ENCODE measurements at places on chromosomes 16 and 17. TPM values are rescaled to one million over a fixed set of nuclear protein-coding genes. Genes with fewer than 3 reads are reported as not detected.

The ICAM2 gene
- 0.33 TPM for total RNA-seq

DNA sequence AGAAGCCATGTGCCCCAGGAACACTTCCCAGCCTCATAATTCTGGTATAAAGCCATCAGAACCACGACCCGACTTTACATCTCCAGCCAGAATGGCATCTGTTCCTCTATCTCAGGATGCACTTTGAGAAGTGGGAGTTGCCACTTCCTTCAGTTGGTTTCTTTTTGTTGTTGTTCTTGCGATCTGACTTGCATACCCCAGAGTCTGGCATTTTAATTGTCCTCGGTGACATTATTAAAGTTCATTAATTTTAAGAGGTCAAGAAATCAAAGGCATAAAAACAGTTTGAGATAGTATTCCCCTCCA lies 13.5 kb downstream of the MARCHF10 start:
- no peak for DNase-seq

DNA sequence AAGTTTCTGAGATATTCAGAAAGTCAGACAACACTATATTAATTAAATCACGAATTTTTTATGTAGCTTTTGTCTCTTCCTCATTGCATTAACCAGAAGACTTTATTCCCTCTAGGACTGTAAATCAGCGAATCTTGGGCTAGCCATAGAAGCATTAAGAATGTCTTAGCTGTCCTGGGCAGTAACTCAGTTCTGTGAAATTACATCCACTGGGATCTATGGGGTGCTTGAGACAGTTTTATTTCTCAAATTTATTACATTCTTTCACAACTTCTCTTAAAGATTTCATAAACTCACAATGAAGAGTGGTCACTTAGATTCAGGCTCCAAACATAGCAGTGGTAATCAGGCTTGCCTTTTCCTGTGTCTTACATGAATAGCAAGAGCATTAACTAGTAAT lies 1153.4 kb downstream of the CDH8 start:
- no peak for DNase-seq

DNA sequence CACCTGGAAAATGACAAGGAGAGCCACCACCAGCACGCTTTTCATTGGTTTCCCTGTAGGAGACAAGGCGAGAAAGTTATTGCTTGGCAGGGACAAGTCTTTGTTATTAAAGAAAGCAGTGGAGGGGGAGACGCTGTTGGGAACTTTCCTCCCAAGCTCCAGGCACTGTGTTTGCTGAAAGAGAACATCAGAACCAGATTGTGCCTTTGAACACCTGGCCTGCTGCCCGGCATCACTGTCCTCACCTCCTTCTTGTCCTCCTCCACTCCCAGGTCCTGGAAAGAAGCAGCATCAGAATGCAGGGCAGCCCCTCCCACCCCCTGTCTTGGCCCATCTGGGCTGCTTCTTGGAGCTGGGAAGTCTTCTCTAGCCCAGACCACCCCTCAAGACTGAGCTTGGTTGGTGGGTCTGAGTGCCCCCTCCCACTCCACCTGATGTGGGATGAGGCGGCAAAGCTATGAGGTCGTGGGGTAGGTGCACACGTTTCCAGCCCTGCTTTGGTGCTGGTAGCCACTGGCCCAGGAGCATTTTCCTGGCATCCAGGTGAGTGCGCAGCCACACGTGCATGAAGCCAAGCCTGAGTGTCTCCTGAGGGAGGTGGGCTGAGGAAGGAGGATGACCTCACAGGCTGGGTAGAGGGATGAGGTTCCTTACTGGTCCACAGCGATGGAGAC lies 6.2 kb downstream of the CCR7 start:
- no peak for DNase-seq

GRCh38 chr16:35011-35677 lies 18.3 kb downstream of the POLR3K start:
- DNase-seq, result no peak

- no peak for DNase-seq
These were observed 32.9 kb downstream of the SRCIN1 start for GRCh38 chr17:38572669-38573365.

DNA sequence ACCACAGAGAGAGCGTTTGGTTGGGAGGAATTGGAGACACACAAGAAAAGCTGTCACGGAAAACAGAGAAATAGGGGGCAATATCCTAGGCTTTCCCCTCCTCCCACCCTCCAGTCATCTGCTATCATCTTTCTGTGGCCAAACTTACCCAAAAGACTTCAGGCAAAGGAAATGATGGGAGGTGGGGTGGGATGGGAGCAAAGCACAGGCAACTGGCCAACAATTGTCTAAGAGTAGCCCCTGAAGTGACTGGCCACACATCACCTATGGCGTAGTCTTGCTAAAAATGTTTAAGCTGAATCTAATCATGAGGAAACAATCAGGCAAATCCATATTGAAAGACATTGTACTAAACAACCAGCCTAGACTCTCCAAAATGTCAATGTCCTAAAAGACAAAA lies 46.9 kb upstream of the ALOX12 start:
- DNase-seq, result no peak

The SLC16A11 gene
- total RNA-seq, result not detected

- no peak for DNase-seq
These were observed 147.6 kb downstream of the C16orf95 start for GRCh38 chr16:87169509-87169995.

GRCh38 chr16:1080801-1081733 lies 8.5 kb downstream of the SSTR5 start:
- no peak for DNase-seq

GRCh38 chr16:85798901-85799496 lies 345 bp downstream of the EMC8 start:
- DNase-seq, result no peak

DNA sequence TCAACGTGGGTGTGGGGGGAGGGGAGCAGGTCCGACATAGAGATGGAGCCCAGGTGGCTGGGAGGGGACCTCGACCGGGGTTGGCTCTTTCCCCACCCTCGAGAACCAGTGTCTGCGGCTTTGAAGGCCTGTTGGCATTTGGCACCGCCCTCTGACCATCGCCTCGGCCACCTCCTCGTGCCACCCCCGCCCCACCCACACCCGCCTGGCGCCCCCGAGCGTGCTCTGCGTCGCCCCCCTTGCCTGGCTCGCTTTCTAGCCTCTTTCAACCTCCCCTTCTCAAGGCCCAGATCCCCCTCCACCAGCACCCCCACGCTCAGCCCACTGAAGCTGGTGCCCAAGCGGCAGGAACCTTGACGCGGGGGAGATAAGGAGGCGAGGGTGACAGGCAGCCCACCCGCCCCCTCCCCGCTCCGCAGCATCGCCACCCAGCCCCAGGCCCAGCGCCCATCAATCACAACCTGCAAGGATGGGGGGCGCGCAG lies 619 bp downstream of the CACNB1 start:
- no peak for DNase-seq

GRCh38 chr16:51763072-51763661 lies 612.1 kb upstream of the SALL1 start:
- DNase-seq, result no peak

The STX1B gene
- total RNA-seq, result 3.7 TPM

The GAS2L2 gene
- not detected for total RNA-seq

The TLCD3A gene
- 30.4 TPM for total RNA-seq

The SMPD3 gene
- 0.77 TPM for total RNA-seq

The SPG7 gene
- 118 TPM for total RNA-seq

DNA sequence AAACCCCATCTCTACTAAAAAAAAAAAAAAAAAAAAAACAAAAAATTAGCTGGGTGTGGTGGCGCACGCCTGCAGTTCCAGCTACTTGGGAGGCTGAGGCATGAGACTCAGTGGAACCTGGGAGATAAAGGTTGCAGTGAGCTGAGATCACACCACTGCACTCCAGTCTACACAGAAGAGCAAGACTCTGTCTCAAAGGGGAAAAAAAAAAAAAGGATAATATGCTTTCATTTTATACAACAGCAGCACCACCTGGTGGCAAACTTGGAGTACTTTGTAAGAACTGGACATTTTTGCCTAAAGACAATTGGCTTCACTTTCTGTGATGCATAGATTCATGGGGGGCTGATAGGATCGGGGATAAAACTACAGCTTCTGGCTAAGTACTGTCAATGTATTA lies 8.5 kb downstream of the CHTF8 start:
- no peak for DNase-seq

The APRT gene
- 231 TPM for total RNA-seq

The CTRB1 gene
- 2.7 TPM for total RNA-seq

The TTYH2 gene
- 8.3 TPM for total RNA-seq

- no peak for DNase-seq
These were observed 571.5 kb upstream of the CDH5 start for GRCh38 chr16:65794973-65795372.

DNA sequence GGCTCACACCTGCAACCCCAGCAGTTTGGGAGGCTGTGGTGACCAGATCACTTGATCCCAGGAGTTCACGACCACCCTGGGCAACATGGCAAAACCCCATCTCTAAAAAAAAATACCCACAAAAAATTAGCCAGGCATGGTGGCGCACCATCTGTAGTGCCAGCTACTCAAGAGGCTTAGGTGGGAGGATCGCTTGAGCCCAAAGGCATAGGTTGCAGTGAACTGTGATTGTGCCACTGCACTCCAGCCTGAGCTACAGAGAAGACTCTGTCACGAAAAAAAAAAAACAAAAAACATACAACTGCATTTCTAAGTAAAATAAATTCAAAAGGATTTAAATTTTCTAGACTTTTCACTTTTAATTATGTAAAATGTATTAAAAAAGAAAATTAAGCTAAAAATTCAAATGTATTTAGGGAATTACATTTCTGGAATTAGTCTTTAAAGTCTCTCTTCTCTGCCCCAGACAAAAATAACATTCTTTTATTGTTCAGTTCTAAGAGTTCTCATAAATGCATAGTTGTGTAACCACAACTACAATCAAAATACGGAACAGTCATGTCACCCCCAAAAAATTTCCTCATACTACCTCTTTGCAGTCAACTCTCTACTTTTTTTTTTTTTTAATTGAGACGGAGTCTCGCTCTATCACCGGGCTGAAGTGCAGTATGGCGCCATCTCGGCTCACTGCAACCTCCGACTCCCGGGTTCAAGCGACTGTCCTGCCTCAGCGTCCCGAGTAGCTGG lies 14.1 kb downstream of the FAM222B start:
- DNase-seq, result no peak

GRCh38 chr17:33385713-33386112 lies 92.6 kb upstream of the ASIC2 start:
- DNase-seq, result no peak

GRCh38 chr17:1179112-1179817 lies 516 bp downstream of the ABR start:
- DNase-seq, result no peak

DNA sequence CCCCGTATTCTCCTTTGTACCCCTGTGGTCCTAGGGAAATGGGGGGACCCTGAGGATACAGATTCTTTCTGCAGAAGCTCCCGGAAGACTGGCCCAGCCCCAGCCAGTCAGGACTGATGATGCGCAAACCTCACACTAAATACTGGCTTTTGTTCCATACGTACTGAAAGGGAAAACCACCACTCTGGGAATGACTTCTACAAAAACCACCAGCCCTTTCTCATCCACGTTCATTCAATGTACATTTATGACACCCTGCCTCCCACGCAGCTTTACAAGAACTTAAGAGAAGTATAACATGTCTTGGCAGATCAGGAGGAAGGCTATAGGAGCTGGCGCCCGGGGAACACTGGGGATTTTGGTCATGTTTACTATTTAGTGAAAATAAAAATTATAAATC lies 70.6 kb downstream of the MARCHF10 start:
- DNase-seq, result no peak

GRCh38 chr16:66569827-66570405 lies 3.7 kb downstream of the CMTM1 start:
- no peak for DNase-seq

DNA sequence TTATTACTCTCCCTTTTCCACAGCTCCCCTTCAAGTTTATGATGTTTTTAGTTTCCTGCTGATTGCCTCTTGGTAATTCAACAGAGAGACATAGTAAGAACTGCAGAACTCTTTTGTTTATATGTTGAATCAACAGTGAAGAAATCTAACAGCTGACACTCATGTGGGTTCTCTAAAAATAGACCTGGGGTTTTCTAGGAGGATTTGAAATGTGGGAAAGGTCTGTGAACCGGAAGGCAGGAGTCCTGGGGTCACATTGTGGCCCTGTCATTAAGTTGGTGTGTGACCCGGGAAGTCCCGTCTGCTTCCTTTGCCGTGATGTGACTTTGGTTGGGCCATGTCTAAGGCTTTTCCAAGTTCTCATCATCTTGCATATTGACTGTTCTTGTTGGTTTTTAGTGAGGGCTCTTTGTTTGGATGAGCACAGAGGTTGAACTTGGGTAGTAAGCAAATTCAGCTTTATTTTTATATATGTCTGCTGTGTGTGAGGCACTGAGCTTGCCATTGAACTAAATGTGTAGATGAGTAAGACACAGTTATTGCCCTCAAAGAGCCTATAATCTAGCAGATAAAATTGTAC lies 48.5 kb upstream of the HS3ST3A1 start:
- DNase-seq, result no peak

Measured in Panc1 (cell line).